ENCODE measurements at places on chromosomes 13 and 19.
A peak's percentile ranks its signal among the peaks of the same experiment; 100 is the strongest.

- no peak for DNase-seq
These were observed 9.3 kb upstream of the SYT5 start for GRCh38 chr19:55189403-55189835.

GRCh38 chr13:42063105-42063504 is 14.7 kb downstream of the DGKH start:
- DNase-seq: no peak

GRCh38 chr19:47618771-47619170 is 9.8 kb downstream of the BICRA start:
- DNase-seq: peak; percentile 55

GRCh38 chr13:29593605-29594297 is 1.7 kb downstream of the SLC7A1 start:
- no peak for DNase-seq

- DNase-seq: no peak
These were observed 522.2 kb downstream of the FGF9 start for GRCh38 chr13:22193070-22193469.

DNA sequence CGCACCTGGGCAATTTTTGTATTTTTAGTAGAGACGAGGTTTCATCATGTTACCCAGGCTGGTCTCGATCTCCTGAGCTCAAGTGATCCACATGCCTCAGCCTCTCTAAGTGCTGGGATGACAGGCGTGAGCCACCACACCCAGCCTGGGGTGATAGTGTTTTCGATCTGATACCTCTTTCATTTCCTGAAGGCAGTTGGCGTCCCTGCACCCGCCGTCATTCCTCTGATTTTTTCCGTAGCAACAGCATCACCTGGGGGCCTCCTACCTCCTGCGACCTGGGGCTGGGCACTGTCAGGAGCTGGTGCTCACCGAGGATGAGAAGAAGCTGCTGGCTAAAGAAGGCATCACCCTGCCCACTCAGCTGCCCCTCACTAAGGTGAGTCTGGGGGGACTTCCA is 10.8 kb downstream of the CREB3L3 start:
- no peak for DNase-seq

- DNase-seq: no peak
These were observed 80.3 kb upstream of the FRY start for GRCh38 chr13:31951215-31951678.

GRCh38 chr13:42750794-42751193 is 30.6 kb upstream of the FAM216B start:
- no peak for DNase-seq

- no peak for DNase-seq
These were observed 7.5 kb upstream of the WDR88 start for GRCh38 chr19:33124207-33125098.

- no peak for DNase-seq
These were observed 99.6 kb upstream of the MBNL2 start for GRCh38 chr13:97122381-97122996.

DNA sequence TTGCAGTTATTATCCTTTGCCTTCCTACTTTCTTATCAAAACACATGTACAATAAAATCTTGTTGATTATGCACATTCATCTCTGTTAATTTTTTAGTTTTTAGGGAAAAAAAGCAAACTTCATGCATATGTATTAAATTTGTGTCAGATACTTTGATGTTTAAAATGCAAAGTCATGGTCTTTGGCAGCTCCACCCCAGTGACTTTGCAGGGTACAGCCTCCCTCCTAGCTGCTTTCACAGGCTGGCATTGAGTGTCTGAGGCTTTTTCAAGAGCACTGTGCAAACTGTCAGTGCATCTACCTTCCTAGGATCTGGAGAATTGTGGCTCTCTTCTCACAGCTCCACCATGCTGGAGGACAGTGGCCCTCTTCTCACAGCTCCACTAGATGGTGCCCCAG is 1988.1 kb upstream of the PCDH20 start:
- DNase-seq: no peak

- peak; percentile 35 for DNase-seq
These were observed at the start of gene USP12 for GRCh38 chr13:27171244-27171826. Gene USP12, minus strand, starts transcription at chr13:27171811. Its CDS starts 172 bp downstream, at chr13:27171639.

- DNase-seq: no peak
These were observed 27.1 kb downstream of the FGF14 start for GRCh38 chr13:102374726-102375125.

DNA sequence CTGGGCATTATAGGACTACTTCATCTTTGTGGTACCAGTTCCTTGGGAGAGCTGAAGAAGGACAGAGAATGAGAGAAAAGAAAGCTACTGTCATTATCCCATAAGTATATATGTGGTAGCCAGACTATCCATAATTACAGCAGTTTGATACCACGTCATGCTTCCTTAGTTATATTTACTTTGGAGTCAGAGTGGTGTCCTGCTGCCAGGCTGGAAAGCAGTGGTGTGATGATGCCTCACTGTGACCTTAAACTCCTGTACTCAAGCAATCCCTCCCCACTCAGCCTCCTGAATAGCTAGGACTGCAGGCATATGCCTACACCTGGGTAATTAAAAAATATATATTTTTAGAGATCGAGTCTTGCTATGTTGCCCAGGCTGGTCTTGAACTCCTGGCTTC is 57.8 kb downstream of the WTIP start:
- no peak for DNase-seq

GRCh38 chr13:108033800-108034707 is 181.3 kb downstream of the LIG4 start:
- DNase-seq: no peak

- no peak for DNase-seq
These were observed 14.4 kb downstream of the ARHGAP35 start for GRCh38 chr19:46875234-46875633.

GRCh38 chr13:74761801-74762757 is 627.9 kb upstream of the KLF12 start:
- no peak for DNase-seq

GRCh38 chr13:100547791-100548201 is 40.8 kb downstream of the GGACT start:
- DNase-seq: peak; percentile 75

- no peak for DNase-seq
These were observed 48.8 kb upstream of the PDCD5 start for GRCh38 chr19:32532233-32532632.
